ENCODE measurements at places on chromosomes 4 and X.

- DNase-seq = no peak
Observed at GRCh38 chr4:26120098-26120825, 200.6 kb upstream of the RBPJ start.

- no peak for DNase-seq
Observed at GRCh38 chr4:92970996-92971395, 667.2 kb downstream of the GRID2 start.

GRCh38 chrX:154731881-154732280 is 19.0 kb downstream of the GAB3 start:
- DNase-seq = no peak

DNA sequence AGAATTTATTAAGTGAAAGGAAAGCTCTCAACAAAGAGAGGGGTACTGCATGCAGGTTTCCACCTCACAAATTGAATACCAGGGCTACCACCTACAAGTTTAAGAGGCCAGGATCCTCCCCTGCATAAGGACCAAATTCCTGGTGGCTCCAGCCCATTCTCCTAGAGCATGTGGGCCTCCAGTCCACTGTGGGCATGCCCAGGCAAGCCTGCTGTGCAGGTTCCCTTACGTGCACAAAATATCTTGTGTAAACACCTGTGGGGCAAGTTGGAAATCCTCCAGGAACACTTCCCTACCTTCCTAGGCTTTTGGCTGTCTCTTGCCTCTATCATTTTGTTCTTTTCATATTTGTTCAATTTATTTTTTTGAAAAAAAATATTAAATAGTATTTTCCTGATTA is 724.3 kb downstream of the ARAP2 start:
- no peak for DNase-seq

DNA sequence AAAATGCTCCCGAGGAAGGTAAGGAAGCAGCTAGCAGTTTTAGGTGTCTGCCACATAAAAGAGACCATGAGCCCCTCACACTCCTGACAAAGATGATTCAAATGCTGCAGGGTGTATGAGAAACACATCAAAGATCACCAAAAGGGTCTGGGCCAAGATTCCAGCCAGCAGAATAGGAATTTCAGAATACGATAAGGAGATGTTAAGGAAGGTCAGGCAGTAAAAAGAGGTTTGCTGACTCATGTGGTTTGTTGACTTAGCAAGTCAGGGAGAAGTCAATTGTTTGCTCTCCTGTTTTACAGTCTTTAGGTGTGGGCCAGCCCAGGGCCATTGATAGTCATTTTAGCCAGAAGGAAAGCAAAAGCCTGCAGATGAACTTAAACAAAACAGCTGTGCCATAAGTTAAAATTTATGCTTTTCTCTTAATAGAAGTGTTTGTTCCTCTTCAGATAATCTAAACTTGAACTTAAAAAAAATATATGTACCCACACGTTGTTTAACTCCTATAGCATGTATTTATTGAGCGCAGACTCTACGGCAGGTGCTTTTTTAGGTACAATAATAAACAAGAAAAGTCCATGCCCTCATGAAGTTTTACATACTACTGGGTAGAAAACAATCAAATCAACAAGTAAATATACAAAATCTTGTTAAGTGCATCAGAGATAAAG is 115.6 kb downstream of the CAMK2D start:
- no peak for DNase-seq

DNA sequence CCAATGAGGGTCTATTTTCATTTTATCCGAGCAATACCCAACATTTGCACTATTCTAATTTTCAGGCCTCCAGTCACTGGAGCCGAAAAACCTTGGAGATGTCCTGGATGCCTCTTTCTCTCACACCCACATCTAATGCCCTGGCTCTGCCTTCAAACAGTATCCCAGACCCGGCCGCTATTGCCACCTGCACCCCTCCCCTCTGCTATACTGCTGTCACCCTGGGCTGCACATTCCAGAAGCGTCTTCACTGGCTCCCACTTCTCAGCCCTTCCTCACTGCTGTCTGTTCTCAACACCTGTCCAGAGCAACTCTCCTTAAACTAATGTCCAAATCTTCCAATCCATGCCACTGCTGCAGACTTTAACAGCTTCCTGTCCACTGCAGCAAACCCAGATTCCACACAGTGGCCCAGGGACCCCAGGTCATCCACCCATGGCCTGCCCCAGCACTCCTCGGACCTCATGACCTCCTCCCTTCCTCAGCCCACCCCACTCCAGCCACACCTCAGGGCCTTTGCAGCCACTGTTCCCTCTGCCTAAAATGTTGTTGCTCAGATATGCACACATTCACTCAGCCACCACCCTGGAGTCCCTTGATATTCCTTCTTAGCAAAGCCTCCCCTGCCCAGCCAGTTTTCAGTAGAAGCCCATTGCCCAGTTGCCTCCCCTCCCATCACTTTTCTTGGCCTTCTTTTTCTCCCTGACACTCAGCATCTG is 30.5 kb upstream of the PPP2R2C start:
- no peak for DNase-seq

DNA sequence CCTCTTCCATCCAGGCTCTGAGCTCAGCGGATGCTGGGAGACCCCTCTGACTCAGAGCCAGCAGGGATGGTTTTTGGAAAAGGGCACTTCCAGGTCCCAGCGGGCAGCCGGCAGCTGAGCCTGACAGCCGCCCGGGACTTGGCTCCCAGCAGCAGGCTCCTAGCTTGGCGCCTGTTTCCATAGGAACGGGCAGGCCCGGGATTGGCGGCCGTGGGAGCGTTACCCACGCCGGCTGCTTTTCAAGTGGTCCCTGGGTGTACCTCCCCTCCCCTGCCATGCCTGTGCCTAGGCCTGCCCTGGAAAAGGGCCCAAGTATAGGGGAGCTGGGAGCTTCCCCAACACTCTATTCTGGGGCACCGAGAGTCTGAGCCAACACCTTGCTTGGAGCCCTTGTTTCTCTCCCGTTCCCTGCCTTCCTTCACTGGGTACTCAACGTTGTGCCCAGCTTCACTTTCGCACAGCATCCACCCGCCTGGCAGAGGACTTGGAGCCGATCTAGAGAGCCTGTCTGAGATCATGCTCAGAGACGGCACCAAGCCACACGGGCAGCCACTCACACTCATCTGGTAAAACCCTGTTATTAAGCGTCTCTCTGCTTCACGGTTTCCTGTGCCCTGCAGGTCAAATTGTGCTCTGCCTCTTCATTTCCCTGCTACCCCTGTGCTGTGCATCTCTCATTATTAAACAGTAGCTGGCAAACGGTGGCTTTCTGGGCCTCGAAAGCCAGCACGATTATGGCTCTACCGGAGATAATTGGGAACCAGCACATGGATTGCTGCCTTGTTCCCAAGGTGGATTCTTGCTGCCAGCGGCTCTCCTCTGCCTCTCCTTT is 521.5 kb downstream of the BCOR start:
- DNase-seq = no peak

- no peak for DNase-seq
Observed at GRCh38 chr4:90209922-90210321, 82.7 kb downstream of the CCSER1 start.

GRCh38 chr4:57102050-57102624 is 8.0 kb downstream of the IGFBP7 start:
- no peak for DNase-seq

Measured in CD14-positive monocyte (primary cell).